Stimulated activated CD8-positive, alpha-beta memory T cell treated with anti-CD3 and anti-CD28 coated beads, Interleukin-15, amount 100 ng/mL, for 48 hours (primary cell): ENCODE measurements at places on chromosomes 7 and 10.

DNA sequence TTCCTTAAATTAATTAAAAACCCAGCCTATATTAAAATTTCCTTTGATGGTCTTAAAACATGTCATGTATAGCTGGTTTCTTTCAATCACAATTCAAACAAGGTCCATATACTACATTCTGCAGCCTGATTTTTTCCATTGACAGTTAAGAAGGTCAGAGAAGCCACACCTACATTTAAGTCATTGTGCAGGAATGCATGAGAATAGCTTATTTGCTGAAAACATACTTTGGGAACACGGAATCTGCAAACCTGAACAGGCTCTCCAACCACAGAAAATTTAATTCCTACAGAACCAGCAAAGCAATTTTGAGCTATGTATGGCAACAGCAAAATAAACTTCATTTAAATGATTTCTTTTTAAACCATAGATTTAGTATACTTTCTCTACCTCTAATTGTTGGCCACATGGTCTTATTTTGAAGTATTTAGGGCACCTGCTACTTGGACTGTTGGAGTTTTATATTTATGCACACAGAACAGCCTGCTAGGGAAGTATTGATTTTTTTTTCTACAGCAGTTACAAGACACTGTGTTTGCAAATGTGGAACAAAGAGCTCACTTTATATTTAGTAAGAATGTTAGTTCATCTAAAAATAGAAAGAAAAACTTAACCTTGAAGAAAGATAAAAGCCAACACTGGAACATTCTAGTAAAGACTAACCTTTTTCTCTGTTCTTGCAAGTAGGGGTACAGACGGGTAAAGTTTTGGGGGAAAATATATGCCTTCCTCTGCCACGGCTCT lies 240.9 kb upstream of the IMMP2L start:
- no peak for DNase-seq

- DNase-seq = no peak
Measured at GRCh38 chr7:122791959-122792545, 89.3 kb upstream of the RNF148 start.

DNA sequence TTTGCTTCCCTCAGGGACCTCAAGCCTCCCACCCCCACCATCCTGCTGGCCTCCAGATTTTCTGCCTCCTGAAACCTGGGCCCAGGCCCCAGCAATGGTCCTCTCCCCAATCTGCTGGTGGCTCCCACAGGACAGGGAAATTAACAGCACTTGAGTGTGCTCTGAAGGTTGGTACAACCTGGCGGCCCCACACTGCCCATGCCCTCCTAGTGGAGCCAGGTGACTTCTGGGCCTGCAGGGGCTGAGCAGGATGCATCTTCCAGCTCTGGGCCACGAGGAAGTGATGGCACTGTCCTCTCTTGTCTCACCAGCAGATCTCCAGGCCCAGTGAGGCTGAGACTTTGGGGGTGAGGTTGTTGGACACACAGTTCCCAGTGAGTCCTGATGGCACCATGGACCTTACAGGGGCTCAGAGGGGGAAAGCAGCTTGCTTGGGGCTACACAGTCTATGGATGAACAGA lies 3.6 kb upstream of the ZMIZ1 start:
- DNase-seq = no peak

DNA sequence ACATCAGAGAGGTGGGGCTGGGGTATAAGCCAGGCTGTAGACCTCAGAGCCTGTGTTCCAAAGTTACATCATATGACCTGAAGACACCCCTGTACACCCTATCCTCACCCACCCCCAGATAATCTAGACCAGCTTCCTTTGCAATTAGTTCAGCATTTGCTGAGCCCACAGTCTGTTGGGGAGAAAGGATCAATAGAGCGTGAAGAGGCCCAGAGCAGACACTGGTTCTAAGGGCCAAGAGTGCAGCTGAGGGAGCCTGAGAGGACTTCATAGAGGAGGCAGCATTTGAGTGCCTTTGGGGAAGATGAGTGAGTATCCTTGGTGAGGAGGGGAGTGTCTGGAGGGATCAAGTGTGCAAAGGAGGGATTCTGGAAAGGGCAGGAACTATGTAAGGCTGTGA lies 58.6 kb downstream of the PRF1 start:
- no peak for DNase-seq

GRCh38 chr7:131115340-131115739 lies 212.3 kb upstream of the MKLN1 start:
- DNase-seq = no peak

DNA sequence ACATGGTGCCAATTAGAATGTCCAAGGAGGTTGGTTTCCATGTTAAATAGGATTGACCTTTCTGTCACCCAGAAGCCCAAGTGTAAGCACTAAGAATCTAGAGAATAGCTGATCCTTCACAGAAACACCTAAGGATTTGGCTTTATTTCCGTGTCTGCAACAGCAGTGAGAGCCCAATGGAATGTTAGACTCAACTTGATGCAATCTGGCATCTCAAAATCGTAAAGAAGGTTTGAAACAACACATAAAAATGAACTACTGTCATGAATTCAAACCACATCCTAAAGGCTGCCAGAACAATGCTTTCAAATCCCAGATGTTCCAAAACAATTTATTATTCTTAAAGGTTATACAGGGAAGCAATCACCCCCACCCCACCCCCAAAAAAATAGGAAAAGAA lies 18.6 kb downstream of the PPP1R3C start:
- no peak for DNase-seq

DNA sequence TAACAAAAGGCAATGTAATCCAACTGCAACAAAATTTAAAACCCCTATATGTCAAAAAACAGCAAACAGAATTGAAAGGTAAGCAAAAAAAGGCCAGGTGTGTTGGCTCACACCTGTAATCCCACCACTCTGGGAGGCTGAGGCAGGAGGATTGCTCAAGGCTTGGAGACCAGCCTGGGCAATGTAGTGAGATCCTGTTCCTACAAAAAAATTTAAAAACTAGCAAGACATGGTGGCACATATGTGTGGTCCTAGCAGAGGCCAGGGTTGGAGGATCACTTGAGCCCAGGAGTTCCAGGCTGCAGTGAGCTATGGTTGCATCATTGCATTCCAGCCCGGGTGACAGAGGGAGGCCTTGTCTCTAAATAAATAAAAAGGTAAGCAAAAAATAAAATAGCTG lies 212.1 kb upstream of the KLF14 start:
- DNase-seq = no peak

DNA sequence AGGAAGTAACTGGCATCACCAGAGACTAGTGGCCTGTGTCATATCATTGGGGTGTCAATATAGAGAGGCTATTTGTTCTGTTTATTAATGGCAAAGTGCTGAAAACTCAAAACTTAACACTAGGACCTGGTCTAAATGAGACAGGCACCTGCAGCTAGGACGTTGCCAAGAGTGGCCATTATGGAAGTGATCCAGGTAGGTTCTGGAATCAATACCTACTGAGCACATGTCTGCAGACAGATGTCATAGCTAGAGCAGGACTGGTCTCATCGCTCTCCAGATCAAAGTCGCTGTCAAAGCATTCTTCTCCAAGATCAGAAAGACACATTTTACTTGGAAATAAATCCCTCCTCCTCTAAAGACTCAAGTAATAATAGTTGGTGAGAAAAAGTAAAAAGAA lies 40.3 kb downstream of the THNSL1 start:
- no peak for DNase-seq

DNA sequence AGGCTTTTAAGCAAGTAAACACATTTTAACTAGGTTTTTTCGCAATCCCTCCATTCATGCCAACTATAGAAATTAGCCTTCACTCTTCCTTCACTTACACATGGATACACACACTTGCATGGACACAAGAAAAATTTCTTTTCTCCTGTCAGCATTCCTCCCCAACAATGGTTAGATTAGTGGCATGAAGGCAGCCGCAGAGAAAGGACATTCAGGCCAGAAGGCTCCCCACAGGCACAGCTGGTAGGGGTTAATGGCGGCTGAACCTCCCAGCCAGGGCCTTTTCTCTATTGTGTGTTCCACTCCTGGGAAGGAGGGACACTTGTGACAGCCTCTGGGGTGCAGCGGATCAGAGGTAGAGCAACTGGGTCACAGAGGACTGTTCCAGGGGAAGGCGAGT lies 255.0 kb upstream of the SP8 start:
- DNase-seq = no peak

- DNase-seq = no peak
Measured at GRCh38 chr7:105585850-105586500, 4.7 kb upstream of the EFCAB10 start.

GRCh38 chr10:15448598-15448997 lies 77.5 kb upstream of the FAM171A1 start:
- no peak for DNase-seq

DNA sequence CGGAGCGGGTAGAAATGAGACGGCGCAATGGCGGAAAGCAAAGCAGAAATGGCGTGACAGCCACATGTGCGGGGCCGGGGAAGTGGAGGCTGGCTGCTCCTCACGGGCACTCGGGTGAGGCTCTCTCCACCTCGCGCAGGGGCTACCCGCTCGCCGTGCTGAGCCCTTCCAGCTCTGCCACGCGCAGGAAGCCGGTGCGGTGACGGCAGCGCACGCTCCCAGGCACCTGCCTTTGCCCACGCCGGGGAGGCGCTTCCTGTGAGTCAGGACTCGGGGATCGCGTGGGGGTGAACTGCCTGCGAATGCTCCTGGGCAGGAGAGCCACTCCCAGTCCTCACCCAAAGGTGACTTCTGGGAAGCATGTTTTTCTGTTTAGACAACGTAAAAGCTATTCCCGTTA lies 431.2 kb downstream of the GLRX3 start:
- DNase-seq = no peak

DNA sequence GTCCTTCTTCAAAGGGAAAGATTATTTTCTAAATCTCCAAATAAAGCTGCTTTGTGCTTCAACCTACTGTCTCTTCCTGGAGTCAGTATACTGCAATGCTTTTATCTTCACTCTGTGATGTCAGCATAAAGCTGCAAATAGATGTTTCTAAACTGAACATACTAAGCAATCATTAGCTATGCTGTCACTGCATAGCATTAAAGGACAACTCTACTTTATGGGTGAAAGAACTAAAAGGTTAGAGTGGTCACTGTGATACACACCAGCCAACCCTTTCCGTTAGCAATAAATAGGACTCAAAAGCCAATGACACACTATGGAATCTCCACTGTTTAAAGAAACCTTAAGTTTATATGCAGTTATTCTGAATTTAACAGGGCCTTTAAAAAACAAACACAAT lies 1.8 kb downstream of the CCDC186 start:
- no peak for DNase-seq

GRCh38 chr7:107125475-107125874 lies 43.3 kb upstream of the HBP1 start:
- DNase-seq = no peak

GRCh38 chr10:107496594-107496993 lies 332.1 kb upstream of the SORCS1 start:
- no peak for DNase-seq

DNA sequence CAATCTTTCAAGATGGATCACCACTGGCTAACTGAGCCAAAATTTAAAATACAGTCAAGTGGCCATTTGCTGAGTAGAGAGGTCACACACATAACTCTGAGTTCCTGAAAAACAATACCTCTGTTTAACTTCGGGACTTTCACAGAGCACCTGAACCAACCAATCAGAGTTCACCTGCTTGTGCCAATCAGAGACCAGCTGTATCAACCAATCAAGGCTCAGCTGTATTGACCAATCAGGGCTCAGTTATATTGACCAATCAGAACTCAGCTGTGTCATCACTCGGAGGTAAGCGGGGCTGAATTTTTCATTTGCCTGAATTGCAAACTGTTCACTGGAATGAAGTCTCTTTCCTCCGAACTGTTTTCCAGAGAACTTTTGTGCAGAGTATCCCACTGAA lies 10.0 kb upstream of the CPXM2 start:
- DNase-seq = no peak

DNA sequence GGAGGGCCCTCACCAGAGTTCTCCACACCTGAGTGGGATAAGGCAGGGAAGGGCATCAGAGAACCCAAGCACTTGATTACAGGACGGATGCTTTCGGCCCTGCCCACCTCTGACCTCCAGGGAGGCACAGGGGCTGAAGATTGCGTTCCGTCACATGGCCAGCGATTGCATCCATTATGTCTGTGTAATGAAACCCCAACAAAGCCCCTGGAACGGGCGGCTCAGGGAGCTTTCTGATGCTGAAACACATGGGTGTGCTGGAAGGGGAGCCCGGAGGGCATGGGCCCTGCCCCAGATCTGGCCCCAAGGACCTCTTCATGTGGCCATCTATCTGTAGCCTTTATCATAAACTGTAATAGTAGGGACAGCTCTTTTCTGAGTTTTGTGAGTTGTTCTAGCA lies 117.2 kb downstream of the PTPN20 start:
- no peak for DNase-seq

DNA sequence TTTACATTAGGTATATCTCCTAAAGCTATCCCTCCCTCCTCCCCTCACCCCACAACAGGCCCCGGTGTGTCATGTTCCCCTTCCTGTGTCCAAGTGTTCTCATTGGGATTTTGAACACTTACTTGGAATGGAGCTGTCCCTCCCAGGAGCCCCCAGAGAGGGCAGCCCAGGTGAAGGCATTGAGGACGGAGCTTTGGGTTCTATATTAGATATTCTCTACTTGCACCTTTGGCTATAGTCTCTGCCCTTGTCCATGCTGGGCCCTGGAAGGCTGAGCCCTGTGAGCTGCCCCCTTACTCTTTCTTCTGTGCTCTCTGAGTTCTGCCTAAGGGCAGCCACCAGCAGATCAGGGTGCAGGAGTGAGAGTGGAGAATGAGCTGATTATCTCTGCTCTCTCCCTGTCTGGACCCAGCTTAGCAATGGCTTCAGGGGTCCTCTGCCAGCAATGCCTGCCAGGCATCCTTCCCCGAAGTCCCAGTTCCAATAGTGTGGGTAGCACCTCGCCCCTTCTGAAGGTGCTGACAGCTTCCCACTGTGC lies 11.2 kb downstream of the ADRA2A start:
- DNase-seq = no peak

GRCh38 chr7:27316311-27316710 lies 73.7 kb downstream of the EVX1 start:
- no peak for DNase-seq

GRCh38 chr10:79244068-79244442 lies 103.2 kb upstream of the PPIF start:
- DNase-seq = no peak

GRCh38 chr7:92095380-92095779 lies 38.9 kb downstream of the CYP51A1 start:
- no peak for DNase-seq

DNA sequence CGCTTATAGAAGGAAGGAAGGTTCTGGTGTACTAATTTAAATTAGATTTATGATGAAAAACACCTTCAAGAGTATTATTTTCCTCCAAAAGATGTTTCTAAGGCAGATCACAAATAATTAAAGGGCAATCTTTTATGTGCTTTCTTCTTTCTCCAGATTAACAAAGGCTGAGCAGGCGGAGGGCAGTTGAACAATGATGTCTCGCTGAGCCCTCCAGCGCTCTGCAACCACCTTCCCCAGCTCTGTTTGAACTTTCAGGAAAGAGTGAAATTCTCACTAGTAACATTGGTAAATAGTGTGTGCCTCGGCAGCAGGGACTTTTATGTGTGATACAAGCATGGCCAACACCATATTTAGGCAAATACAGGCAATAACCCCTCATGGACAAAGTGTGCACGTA lies 379.1 kb upstream of the MKI67 start:
- no peak for DNase-seq

- DNase-seq = no peak
Measured at GRCh38 chr10:107898392-107898791, 733.9 kb upstream of the SORCS1 start.
